Amygdala (tissue), 56 donors: ENCODE measurements at places on chromosomes 5 and 9.

GRCh38 chr9:32618261-32618660 is 17.2 kb downstream of the TAF1L start:
- no peak for DNase-seq

GRCh38 chr9:40927260-40927631 is 201.2 kb downstream of the FOXD4L6 start:
- DNase-seq, result no peak

GRCh38 chr9:123107639-123108285 is 74.3 kb downstream of the GPR21 start:
- no peak for DNase-seq

- no peak for DNase-seq
These were observed 81.9 kb downstream of the MAP1B start for GRCh38 chr5:72189146-72189545.

DNA sequence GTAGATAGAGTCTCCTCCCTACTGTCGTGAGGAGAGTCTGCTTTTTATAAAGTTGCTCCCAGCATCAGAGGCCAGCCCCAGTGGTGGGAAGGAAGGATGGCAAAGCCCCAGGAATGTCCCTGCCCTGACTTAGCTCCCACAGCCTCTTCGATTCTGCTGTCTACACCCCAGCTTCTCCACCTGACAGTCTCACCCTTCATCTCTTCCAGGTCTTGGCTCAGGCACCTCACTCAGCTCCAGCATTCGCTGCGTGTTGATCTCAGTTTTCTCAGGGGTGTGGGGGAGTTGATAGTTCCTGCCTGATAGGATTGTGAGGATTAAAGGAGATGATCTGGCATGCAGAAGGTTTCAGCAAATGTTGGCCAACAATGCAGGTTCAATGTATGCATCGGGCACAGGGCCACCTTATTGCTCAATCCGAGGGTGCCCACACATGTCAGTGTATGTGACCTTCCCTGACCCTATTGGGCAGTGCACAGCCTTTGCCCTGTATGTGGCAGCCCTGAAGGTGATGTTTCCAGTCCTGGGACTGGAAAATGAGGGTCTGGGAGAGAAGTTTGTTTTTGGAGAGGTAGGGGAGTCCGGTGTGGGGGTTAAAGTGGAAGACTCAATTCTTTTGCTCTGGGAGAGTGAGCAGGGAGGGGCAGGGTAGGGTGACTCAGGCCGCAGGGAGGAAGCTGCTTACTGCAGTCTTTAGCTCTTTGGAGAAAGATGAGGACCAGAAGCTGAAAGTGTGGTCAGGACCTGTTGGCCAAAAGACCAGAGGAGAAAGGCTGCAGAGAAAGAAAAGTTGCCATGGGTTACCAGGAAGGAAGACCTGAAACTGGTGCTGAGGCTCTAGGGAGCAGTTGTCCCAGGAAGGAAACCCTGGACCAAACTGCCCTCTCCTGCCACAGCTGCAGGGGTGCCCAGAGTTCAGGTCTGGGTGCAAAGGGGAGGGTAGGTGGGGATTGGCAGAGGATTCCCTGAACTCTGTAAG is 153.2 kb downstream of the MACROH2A1 start:
- no peak for DNase-seq

GRCh38 chr5:58149345-58149744 is 310.5 kb downstream of the PLK2 start:
- DNase-seq, result no peak
